ENCODE measurements at places on chromosomes 2 and 18.
A peak's percentile ranks its signal among the peaks of the same experiment; 100 is the strongest.

GRCh38 chr2:113233593-113234550 is 44.8 kb downstream of the PAX8 start:
- DNase-seq, result no peak

DNA sequence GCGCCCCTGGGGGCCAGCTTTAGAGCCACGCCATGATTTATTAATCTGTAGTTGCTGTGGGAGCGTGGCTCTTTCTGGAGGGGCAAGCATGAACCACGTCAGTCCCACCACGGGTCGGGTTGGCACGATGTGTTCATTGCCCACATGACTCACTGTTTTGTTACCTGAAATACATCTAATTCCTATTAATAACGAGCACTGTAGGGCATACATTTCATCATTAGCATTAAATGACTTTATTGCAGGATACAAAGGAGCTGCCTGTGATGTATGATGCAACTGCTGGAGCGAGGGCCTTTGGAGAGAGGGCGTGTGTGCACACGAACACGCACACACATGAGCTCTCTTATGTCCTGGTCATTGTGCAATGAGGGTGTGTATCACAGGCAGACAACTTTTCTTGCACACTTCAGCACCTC is 127.0 kb downstream of the INHBB start:
- no peak for DNase-seq

DNA sequence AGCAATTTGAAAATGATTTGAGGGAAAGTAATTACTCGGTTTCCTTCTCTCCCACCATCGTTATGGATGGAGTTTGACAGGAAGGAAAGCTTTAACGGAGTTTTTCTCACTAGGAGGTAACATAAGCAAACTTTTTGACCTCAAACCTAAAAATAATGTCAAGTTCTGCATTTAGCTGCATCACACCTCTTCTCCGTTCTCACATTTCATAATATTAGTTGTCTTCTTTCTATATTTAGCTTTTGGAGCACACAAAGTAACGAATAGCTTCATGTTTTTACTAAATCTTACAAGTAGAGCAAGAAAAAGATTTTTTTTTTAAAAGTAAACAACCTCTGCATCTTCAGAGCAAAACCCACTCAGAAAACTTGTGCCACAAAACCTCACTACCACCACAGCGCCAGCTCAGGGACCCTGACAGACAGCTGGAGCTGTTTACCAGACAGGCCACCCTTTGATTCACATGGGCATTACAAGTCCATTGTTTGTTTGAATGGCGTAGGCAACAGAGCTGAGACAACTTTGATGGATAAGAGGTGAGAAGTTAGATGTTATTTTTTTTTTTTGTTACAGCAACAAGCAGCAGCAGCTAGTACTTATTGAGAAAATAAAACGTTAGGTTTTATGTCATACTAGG is 21.9 kb upstream of the ICOS start:
- DNase-seq, result no peak

- DNase-seq, result no peak
Measured at GRCh38 chr2:164979113-164979512, 23.8 kb upstream of the SLC38A11 start.

- DNase-seq, result no peak
Measured at GRCh38 chr2:189312643-189313042, 128.6 kb upstream of the WDR75 start.

- DNase-seq, result no peak
Measured at GRCh38 chr18:12029786-12030584, 48.7 kb downstream of the IMPA2 start.

GRCh38 chr18:48345596-48345995 is 63.6 kb downstream of the ZBTB7C start:
- no peak for DNase-seq

- DNase-seq, result no peak
Measured at GRCh38 chr2:138454761-138455160, 46.8 kb upstream of the SPOPL start.

GRCh38 chr2:181553244-181553643 is 96.1 kb downstream of the ITGA4 start:
- DNase-seq, result no peak

DNA sequence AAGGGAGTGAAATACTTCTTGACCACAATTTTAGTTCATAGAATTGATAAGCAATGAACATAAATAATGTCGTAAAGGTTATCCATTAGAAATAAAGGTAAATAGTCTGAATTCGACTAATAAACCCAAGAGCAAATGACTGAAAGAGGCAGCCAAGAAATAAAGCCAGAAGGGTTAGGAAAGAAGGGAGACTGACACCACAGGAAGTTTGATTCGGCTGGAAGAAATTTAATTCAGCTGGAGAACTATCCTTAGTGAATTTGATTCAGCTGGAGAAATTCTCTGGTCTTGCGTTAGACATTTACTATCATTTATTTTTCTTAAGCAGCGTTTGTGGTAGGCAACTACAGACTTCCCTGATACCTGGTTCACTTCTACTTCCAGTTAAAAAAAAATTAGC is 429.6 kb downstream of the PID1 start:
- no peak for DNase-seq

GRCh38 chr2:196372276-196372809 is 201.0 kb upstream of the STK17B start:
- DNase-seq, result no peak

- DNase-seq, result no peak
Measured at GRCh38 chr2:157441072-157441454, 2.8 kb downstream of the CYTIP start.

DNA sequence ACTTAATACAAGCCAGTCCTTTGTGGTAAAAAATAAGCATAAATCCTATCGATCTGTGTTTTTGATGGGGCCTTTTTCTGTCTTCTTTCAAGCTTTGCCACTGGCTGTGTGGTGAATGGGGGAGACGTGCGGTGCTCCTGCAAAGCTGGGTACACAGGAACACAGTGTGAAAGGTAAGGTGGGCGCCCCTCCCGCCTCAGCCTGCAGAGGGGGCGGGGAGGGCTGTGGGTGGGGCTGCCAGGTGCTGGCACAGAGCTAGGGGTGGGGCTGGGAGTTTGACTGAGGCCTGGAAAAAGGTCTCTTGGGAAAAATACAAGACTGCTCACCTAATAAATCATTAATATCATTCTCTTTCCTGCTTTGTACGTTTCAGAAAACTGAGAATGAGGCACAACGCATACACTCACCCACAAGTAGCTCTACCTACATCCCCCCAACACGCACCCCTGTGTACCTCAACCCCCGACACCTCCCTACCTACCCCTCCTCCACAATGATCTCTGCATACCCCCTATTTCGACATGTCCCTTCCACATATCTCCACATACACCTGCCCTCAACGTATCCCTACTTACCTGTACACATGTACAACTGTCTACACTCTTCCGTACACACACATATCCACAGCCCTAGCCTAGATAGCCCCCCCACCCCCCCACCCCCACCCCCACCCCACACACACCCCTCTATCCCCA is 129.7 kb upstream of the TTC39C start:
- DNase-seq, result no peak

DNA sequence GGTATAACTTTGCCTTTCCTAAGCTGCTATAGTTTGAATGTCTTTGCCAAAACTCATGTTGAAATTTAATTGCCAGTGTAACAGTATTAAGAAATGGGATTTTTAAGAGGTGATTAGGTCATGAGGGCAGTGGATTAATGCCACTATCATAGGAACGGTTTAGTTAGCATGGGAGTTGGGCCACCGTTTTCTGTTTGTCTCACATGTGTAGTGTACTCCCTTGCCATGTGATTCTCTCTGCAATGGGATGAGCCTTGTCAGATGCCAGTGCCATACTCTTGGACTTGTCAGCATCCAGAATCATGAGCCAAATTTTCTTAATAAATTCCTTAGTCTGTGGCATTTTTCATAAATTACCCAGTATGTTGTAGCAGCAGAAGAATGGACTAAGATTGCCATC is 388.9 kb upstream of the RGPD4 start:
- no peak for DNase-seq

- DNase-seq, result peak; percentile 72
Measured at GRCh38 chr2:76599732-76600368, 889.1 kb upstream of the GCFC2 start.

- peak; percentile 63 for DNase-seq
Measured at GRCh38 chr2:174327021-174327840, 7.5 kb upstream of the SP9 start.

GRCh38 chr18:9348079-9348671 is 13.6 kb downstream of the TWSG1 start:
- no peak for DNase-seq

DNA sequence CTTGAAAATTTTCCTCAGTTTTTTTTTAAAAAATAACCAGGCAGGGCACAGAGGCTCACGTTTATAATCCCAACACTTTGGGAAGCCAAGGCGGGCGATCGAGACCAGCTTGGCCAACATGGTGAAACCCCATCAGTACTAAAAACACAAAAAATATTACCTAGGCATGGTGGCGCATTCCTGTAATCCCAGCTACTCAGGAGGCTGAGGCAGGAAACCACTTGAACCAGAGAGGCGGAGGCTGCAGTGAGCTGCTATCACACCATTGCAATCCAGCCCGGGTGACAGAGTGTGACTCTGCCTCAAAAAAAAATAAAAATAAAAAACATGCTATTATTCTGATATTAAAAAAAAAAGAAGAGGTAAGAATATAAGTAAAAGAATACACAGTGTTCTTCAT is 191.0 kb downstream of the ZEB2 start:
- no peak for DNase-seq

DNA sequence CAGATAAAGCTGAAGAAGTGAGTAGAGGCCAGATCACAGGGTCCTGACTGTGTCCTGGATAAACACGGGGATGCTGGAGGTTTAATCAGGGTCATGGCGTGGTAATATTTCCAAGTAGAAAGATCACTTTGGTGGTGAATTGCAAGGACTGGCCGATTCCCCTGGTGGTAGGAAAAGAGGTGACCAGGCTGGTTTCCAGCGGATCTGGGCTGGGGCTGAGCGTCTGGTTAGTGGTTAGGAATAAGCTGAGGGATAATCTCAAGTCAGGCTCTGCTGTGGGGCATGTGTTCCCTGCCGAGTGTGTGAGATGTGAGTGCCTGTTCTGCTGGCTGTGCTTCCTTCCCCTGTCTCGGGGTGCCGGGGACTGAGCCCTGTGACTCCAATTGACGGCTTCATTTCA is 484.0 kb downstream of the TSN start:
- DNase-seq, result no peak
